Activated CD4-positive, alpha-beta T cell treated with anti-CD3 and anti-CD28 coated beads, Interleukin-10, Interleukin-2, amounts not matched to agents 100 ng/mL and 50 ng/mL, durations not matched to agents 16 hours and 8 hours (primary cell): ENCODE measurements at places on chromosomes 1 and 21.

DNA sequence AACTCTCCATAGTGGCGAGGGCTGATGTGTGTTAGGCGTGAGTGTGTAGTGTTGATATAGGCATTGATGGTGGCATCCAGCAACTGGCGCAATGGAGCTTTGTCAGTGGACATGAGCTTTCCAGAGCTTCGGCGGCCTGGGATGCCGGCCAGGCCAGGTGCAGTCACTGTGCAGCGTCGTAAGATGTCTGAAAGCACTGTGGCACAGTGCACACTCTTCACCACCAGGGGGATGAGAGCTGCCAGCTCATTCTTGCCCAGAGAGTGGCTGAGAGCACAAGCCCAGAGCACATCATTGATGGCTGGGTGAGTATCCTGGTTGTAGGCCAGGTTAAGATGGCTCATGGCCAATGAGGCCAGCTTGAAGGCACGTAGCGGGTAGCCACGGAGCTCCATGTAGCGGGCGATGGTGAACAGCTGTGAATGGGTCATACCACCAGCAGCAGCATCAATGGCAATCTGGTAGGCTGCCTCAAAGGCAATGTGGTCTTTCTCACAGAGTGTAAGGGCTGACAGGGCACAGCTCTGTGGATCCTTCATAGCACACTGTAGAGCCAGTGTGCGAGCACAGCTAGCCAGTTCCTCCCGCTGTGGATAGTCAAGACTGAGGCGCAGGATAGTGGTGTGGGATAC lies 6.7 kb downstream of the UROD start:
- DNase-seq = peak; percentile 70

DNA sequence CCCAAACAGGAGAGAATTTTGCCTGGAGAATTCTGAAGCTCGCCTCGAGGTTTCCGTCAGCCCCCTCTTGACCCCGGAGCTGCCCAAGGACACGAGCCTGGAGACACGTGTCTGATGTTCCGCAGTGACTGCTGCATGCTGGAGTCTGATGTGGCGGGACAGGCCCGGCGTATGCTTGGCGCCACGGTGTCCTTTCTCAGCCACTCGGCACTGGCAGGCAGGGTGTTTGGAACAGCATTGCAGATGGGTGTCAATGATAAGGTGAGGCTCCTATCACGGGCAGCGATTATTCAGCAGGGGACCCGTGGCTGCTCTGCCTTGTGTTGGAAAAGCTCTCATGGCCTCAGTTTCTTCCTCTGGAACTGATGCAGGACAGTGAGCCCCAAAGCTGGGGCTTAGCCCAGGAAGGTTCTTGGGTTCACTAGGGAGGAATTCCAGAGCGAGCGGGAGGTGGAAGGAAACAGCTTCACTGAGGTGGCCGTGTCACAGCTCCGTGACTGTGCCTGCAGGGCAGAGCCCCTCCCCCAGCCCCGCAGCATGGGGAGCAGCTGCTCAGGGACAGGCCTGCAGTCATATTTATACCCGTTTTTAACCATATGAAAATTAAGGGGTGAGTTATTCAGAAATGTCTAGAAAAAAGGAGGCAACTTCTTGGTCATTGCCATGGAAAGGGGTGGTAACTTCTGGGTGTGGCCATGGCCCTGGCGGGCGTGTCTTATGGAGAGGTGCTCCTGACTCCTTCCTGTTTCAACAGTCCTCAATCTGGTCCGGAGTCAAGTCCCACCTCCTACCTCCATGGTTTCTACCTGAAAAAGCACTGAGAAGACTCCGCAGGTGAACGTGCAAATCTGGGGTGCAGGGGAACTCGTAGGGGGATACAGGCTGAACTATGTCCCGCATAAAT lies 123.4 kb downstream of the SIK1 start:
- no peak for DNase-seq

GRCh38 chr1:115300087-115300876 lies 37.8 kb downstream of the NGF start:
- DNase-seq = peak; percentile 5

DNA sequence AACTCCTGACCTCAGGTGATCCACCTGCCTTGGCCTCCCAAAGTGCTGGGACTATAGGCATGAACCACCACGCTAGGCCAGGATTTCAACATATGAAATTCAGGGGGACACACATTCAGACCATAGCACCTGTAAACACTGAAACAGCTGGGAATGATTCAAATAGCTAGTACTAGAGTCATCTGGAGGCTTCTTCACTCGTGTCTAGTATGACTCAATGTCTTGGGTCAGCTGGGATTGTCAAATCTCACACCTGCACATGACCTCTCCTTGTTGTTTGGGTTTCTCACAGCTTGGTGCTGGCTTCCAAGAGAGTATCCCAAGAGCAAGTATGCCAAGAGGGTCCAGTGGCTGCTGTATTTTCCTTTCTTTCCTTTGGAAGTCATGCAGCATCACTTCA lies 75.1 kb downstream of the PGM1 start:
- peak; percentile 6 for DNase-seq

DNA sequence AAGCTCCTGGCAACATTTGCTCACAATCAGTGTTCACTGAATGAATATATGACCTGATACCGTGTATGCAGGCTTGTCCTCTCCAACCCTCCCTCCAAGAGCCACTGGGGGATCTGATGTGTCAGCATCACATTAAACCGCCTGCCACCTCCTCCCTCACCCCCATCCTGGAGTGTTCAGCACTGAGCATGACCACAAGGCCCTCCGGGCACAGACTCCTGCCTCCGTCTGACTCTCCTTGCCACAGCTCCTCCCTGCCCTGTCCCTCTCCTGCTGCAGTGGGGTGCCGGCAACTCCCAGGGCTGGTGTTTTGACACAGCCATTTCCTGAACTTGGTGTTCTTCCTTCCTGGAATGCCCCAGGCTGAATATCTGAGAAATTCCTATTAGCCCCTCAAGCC lies 136.7 kb downstream of the FCRL5 start:
- DNase-seq = no peak

GRCh38 chr1:195202241-195202640 lies 1406.0 kb downstream of the KCNT2 start:
- DNase-seq = no peak

DNA sequence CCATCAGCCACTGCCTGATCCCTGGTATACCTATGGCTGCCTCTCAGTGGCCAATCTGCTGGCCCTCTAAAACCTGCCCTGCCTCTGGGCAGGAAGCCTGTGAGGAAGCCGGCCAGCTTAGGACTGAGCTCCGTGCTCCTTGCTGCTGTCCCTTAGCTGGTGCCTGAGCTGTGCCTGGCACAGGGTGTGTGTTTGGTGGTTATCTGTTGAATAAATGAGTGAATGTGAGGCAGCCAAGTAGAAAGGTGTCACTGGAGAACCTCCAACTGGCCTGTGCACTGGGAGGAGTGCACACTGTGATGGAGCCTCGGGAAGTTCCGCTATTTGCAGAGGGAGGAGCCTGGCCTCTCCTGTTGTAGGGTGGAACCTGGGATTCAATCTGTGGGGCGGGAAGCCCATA lies 63.4 kb upstream of the STUM start:
- DNase-seq = no peak

GRCh38 chr1:91024481-91025119 lies 2.8 kb upstream of the ZNF644 start:
- no peak for DNase-seq

DNA sequence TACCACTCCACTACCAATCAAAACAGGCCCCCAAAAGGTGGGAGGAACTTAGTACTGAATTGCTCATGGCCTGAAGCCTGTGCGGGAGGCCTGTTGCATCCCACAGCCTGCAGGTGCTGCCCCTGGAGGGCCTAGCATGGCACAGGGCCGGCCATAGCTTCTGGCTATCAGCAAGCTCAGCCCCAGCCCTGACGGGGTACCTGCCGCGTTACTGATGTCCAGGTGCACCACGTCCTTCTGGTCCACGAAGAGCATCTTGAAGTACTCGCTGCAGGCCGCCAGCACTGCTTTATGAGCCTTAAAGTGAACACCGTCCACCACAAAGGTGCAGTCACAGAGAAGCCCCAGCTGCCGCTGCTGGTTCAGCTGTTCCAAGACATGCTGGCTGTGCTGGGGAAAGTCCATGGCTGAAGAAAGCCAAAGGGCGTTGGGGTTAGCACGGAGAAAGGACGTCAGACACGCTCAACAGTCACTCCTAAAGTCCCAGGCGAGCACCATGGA lies 27.8 kb downstream of the ZBTB17 start:
- DNase-seq = peak; percentile 51

GRCh38 chr1:232854798-232855159 lies 49.6 kb downstream of the MAP10 start:
- DNase-seq = no peak

- no peak for DNase-seq
Measured at GRCh38 chr1:243471026-243471685, 215.3 kb downstream of the SDCCAG8 start.

DNA sequence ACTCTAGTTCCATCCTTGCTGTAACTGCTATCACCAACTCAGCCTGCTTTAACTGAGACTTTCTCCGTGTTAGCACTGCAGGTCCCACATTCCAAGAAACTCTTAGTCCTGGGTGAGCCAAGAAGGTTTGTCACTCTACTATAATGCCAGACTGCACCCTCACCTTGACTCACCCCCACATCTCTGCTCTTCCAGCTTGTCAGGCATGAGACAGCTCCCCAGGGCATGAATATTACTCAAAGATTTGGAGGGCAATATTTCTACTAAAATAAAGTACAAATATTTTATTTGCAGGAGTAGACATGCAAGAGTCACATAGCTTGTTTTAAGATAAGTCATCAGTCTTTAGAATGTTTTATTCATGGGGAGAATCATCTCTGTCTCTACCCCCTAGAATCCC lies 110.2 kb downstream of the MATN1 start:
- DNase-seq = no peak

GRCh38 chr1:117339866-117340700 lies 27.2 kb upstream of the MAN1A2 start:
- peak; percentile 18 for DNase-seq

DNA sequence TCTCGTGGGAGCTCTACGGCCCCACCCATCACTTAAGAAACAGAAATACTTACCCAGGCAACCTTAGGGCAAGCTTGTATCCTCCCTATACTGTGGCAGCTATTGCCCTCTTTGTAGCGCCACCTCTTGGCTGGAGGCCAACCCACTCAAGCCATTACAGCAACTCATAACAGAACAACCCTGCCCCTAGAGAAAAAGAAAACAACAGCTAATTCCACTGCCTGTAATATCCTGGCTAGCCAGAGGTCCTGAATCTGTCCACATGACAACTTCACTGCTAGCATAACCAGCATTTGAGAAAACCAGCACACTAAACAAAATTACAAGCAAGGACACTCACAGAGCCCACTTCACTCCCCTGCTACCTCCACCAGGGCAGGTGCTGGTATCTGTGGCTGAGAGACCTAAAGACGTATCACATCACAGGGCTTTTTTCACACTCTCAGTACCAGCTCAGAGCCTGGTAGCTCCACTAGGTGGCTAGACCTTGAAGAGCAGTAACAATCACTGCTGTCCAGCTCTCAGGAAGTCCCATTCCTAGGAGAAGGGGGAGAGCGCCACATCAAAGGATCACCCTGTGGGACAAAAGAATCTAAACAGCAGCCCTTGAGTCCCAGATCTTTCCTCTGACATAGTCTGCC lies 14.5 kb upstream of the MX1 start:
- peak; percentile 20 for DNase-seq

DNA sequence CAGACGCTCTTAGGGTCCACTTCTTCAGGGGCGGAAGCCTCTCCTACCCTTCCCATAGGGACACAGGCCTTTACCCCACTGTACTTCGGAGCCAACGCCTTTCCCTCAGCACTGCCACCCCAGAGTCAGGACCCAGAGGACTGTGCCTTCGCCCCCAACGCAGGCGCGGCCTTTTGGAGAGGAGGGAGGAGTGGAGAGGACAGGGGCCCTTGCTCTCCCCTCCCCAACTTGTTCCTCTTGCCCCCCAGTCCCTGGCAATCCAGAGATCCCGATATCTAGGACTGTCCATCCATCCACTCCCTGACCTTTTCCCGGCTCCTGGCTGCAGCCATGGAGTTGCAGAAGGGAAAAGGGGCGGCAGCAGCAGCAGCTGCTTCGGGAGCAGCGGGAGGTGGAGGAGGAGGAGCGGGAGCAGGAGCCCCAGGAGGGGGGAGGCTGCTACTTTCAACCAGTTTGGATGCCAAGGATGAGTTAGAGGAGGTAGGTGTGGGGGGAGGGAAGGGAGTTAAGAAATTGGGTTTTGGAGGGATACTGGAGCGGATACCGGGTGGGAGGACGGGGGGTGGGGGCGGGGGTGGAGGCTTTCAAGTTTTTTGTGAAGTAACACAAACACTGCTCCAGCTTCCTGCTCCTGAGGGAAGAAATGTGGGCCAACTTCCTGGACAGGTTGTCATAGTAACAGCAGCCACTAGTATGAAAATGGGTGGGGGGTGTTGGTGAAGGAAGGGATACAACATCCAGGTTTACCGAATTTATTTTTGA lies 636 bp downstream of the INTS3 start:
- peak; percentile 25 for DNase-seq

DNA sequence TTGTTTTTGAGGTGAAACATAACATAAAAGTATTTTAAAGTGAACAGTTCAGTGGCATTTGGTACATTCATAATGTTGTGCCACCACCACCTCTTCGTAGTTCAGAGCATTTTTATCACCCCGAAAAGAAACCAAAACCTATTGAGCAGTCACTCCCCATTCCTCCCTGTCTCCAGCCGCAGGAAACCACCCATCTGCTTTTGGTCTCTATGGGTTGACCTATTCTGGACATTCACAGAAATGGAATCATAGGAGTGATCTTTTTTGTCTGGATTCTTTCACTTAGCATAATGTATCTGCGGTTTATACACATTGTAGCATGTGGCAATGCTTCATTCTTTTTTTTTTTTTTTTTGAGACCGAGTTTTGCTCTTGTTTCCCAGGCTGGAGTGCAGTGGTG lies 141.2 kb downstream of the VPS13D start:
- DNase-seq = no peak

- no peak for DNase-seq
Measured at GRCh38 chr1:64901663-64902062, 64.7 kb downstream of the JAK1 start.

DNA sequence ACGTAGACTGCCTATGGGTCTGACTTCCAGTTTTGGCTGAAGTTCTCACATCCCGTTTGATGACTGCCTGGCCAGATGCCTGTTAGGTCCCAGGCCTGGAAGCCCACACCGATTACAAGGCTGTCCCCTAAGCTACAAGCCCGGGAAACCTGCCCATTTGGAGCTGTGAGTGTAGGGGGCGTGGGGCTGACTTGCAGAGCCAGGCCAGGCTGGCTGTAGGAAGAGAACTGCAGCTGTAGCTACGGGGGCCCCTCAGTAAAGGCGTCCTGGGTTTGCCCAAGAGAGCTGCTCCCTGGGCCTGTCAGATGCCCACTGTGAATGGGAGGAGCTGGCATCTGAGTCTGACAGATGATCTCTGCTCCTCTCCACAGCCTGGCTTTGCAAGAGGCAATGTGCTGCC lies 199.7 kb downstream of the CAMTA1 start:
- DNase-seq = no peak
